Natural killer cell (primary cell): ENCODE measurements at places on chromosomes 2 and 18.
A peak's percentile ranks its signal among the peaks of the same experiment; 100 is the strongest.

DNA sequence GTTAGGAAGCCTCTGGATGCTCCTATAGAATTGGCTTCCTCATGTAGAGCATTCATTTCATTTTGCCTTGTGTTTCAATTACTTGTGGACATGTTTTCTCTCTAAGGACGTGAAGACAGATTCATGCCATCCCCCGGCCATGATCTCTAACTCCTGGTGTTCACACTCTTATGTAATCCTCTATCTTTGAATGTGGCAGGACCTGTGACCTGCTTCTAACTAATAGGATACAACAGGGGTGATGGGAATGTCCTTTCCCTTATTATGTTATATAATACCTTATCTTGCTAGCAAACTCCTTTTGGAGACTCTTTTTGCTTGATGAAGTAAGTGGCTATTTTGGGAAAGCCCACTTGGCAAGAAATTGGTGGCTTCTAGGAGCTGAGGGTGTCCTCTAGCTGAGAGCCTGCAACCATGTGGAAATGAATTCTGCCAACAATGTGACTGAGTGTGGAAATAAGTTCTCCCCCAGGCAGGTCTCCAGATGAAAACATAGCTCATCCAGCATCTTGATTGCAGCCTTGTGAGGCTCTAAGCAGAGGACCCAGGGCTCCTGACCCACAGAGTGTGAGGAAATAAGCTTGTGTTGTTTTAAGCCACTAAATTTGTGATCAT is 13.8 kb downstream of the DPYSL5 start:
- no peak for DNase-seq
- peaks cover 3% of the 10 kb centered on the region for H3K27me3 ChIP-seq
- H3K36me3 ChIP-seq, result no peaks in the 10 kb centered on the region
- H3K4me3 ChIP-seq, result no peak overlapping the region
- H3K4me1 ChIP-seq, result no peaks in the 10 kb centered on the region

DNA sequence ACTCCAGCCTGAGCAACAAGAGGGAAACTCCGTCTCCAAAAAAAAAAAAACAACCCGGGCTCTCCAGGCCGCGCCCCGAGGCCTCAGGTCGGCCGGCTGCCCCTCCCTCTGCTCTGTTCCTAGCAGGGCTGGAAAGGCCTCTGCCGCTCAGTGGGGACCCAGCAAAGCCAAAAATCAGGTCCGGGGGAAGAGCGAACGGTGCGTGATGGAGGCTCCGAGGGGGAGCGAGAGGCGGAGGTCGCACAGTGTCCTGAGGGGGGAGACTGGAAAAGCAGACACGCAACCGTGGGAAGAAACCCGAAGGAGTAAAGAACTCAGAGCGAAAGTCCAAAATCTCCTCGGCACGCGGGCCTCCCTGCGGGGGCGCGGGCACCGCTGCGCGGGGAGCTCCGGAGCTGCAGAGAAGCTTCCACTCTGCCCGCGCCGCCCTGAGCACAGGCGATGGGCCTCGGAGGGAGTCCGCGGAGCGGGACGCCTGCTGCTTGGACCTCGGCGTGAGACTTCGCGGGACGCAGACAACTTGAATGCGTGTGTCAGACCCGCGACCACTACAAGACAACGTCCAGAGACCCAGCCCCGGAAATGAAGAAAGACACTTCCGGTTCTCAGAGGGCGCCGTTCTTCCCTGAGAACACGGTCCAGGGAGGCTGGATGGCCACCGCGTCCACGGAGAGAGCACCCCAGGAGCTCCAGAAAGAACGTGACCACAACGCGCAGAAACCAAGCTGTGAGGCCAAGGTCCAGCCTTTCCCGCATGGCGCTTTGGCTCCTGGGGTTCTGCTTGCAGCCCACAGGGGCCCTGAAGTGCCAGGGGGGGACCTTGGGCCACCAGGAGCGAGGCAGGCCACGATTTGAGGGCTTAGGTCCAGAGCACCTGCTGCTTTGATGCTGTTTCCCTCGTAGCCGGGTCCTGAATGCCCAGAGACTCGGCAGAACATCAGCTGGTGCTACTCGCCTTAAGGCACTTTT is 219.8 kb downstream of the DPP10 start:
- no peaks in the 10 kb centered on the region for H3K27me3 ChIP-seq
- H3K4me1 ChIP-seq, result peaks cover 2% of the 10 kb centered on the region
- no peak overlapping the region for H3K27ac ChIP-seq
- no peaks in the 10 kb centered on the region for H3K36me3 ChIP-seq
- H3K4me3 ChIP-seq, result no peak overlapping the region
- peak; percentile 11 for DNase-seq

- DNase-seq, result peak; percentile 42
- no peaks in the 10 kb centered on the region for H3K27me3 ChIP-seq
- peaks cover 44% of the 10 kb centered on the region for H3K4me1 ChIP-seq
- peak overlapping the region; percentile 90 for H3K4me3 ChIP-seq
- H3K36me3 ChIP-seq, result peaks cover 12% of the 10 kb centered on the region
Observed at GRCh38 chr18:48949606-48950535, 894 bp downstream of the SMAD7 start.

GRCh38 chr2:190947141-190947540 is 66.5 kb downstream of the GLS start:
- H3K4me3 ChIP-seq, result no peak overlapping the region
- H3K36me3 ChIP-seq, result no peaks in the 10 kb centered on the region
- no peak overlapping the region for H3K27ac ChIP-seq
- H3K4me1 ChIP-seq, result peaks cover 3% of the 10 kb centered on the region
- H3K27me3 ChIP-seq, result no peaks in the 10 kb centered on the region

- H3K36me3 ChIP-seq, result no peaks in the 10 kb centered on the region
- no peak for DNase-seq
- no peaks in the 10 kb centered on the region for H3K4me1 ChIP-seq
Observed at GRCh38 chr2:223494942-223495341, 107.2 kb downstream of the SCG2 start.

GRCh38 chr2:151422917-151423439 is 13.3 kb downstream of the RIF1 start:
- peaks cover 48% of the 10 kb centered on the region for H3K36me3 ChIP-seq
- H3K4me1 ChIP-seq, result no peaks in the 10 kb centered on the region
- H3K4me3 ChIP-seq, result no peak overlapping the region
- DNase-seq, result no peak

GRCh38 chr2:221517146-221517695 is 54.9 kb downstream of the EPHA4 start:
- H3K4me1 ChIP-seq, result peaks cover 44% of the 10 kb centered on the region
- H3K36me3 ChIP-seq, result no peaks in the 10 kb centered on the region
- H3K27me3 ChIP-seq, result no peaks in the 10 kb centered on the region
- no peak for DNase-seq
- H3K27ac ChIP-seq, result peak overlapping the region; percentile 99
- H3K4me3 ChIP-seq, result no peak overlapping the region

- no peaks in the 10 kb centered on the region for H3K27me3 ChIP-seq
- H3K4me3 ChIP-seq, result no peak overlapping the region
- DNase-seq, result no peak
- no peaks in the 10 kb centered on the region for H3K36me3 ChIP-seq
Observed at GRCh38 chr2:40435426-40436092, 16.3 kb downstream of the SLC8A1 start.

- no peak for DNase-seq
- no peaks in the 10 kb centered on the region for H3K27me3 ChIP-seq
- H3K27ac ChIP-seq, result no peak overlapping the region
- H3K4me1 ChIP-seq, result no peaks in the 10 kb centered on the region
Observed at GRCh38 chr2:173972636-173973035, 7.5 kb upstream of the SP3 start.

DNA sequence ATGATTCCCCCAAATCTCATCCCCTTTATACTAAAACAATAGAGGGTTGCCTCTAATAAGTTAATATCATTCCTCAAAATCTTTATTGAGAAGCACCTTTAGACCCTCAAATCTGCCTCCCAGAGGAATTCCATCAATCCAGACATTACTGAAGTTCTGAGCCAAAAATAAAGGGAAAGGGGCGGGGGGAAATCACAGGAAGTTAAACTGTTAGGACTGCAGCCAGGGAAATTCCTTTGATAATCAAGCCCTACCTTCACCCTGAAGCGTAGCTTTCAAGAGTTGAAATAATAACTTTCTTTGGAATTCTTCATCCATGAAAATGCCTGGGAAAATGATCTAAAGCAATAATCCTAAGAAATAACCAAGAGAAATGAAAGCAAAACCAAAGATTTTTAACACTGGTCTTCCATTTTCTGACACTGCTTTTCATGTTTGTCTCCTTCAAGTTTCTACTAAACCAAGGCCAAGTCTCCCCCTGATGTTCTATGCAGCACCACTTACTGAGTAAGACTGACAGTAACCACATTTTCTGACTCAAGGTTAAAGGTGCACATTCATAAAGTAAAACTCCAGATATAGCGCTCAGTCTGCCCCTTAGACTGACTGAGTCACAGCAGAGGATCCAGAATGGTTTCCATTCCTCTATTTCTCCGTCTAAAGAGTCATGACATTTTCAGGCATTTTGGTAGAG is 78.2 kb downstream of the TCF4 start:
- H3K4me3 ChIP-seq, result peak overlapping the region; percentile 5
- H3K27me3 ChIP-seq, result no peaks in the 10 kb centered on the region
- no peaks in the 10 kb centered on the region for H3K36me3 ChIP-seq
- no peaks in the 10 kb centered on the region for H3K4me1 ChIP-seq

DNA sequence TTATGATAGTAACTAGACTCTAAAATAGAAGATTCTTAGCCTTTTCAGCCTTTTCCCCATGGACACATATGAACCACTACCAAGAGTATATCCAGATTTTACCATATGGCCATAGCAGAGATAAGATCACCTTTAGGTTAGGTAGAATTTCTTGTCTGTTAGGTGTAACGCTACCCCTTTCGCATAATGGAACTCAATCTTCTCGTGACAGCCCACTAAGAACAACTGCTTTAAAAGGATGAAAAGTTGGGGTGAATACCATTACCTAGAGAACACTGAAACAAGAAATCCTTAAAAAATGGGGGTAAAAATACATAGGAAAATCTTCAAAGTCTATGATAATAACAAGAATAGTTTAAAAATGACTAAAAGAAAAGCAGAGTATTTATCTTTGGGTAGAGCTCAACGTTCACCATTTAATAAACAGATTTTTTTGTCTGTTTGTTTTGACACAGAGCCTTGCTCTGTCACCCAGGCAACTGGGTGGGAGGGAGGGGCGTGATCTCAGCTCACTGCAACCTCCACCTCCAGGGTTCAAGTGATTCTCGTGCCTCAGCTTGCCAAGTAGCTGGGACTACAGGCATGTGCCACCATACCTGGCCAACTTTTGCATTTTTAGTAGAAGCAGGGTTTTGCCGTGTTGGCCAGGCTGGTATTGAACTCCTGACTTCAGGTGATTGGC is 67.2 kb downstream of the VIL1 start:
- no peaks in the 10 kb centered on the region for H3K4me1 ChIP-seq
- H3K27ac ChIP-seq, result no peak overlapping the region
- no peaks in the 10 kb centered on the region for H3K27me3 ChIP-seq

DNA sequence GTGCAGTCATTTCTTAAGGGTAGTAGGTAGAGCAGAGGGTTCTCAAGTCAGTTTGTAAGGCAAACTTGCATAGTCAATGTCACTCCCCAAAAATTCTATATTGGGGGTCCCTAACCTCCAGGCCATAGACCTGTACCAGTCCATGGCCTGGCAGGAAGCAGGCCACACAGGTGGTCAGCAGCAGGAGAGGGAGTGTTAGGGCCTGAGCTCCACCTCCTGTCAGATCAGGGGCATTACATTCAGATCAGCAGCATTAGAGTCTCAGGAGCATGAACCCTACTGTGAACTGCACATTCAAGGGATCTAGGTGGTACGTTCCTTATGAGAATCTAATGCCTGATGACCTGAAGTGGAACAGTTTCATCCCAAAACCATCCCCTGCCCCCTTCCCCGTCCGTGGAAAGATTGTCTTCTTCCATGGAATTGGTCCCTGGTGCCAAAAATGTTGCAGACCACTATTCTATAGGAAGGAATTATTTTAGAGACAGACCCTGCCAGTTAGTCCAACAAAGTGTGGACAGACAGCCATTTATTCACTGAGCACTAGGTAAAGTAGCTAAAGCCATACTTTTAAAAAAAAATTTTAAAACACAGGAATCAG is 6.7 kb downstream of the COA5 start:
- peaks cover 39% of the 10 kb centered on the region for H3K36me3 ChIP-seq
- DNase-seq, result no peak
- peaks cover 6% of the 10 kb centered on the region for H3K4me1 ChIP-seq
- no peak overlapping the region for H3K4me3 ChIP-seq
- peak overlapping the region; percentile 11 for H3K27ac ChIP-seq

DNA sequence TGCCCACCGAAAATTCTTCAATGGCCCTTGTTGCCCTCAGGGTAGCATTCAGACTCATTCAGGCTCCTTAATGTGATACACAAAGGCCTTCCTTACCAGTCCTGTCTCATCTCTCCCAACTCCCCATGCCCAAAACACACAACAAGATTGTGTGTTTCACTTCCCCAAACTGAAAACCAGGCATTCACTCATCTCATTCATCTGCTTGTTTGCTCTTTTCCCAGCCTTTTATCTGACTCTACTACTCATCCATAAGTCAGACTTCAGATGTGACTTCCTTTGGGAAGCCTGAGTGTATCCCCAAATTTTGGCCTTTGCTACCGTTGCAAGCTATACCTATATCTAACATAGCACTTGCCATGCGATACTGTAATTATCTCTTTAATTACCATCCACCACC is 9.7 kb upstream of the SLC39A10 start:
- DNase-seq, result no peak
- H3K27ac ChIP-seq, result no peak overlapping the region
- peaks cover 29% of the 10 kb centered on the region for H3K4me1 ChIP-seq
- H3K27me3 ChIP-seq, result no peaks in the 10 kb centered on the region

DNA sequence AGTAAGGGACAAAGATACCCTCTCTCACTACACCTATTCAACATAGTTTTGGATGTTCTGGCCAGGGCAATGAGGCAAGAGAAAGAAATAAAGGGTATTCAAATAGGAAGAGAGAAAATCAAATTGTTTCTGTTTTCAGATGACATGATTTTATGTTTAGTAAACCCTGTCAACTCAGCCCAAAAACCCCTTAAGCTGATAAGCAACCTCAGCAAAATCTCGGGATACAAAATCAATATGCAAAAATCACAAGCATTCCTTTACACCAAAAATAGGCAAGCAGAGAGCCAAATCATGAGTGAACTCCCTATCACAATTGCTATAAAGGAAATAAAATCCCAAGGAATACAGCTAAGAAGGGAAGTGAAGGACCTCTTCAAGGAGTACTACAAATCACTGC is 1130.7 kb upstream of the PIK3C3 start:
- H3K27ac ChIP-seq, result no peak overlapping the region
- no peaks in the 10 kb centered on the region for H3K36me3 ChIP-seq
- no peak for DNase-seq
- no peaks in the 10 kb centered on the region for H3K4me1 ChIP-seq

DNA sequence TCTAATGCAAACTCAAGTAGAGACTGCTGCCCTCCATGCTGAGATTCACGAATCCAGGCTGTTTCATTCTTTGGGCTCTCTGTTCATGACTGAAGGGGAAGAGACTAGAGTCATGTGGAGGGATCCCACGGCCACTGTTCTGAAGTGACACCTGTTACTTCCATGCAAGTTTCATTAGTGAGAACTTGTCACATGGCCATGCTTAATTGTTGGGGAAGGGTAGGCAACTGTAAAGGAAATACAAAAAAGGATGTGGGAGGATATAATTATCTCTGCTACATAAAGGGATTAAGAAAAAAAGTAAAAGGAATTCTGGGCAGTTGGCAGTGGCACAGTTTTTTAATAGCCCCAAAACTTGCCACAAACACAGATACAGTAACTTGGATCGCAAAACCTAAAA is 28.0 kb upstream of the PSME4 start:
- H3K4me1 ChIP-seq, result peaks cover 22% of the 10 kb centered on the region
- DNase-seq, result no peak
- no peaks in the 10 kb centered on the region for H3K36me3 ChIP-seq
- no peak overlapping the region for H3K27ac ChIP-seq
- no peak overlapping the region for H3K4me3 ChIP-seq
- H3K27me3 ChIP-seq, result no peaks in the 10 kb centered on the region
